ENCODE measurements at places on chromosomes 1 and 21.

- DNase-seq: no peak
These were observed 7.4 kb upstream of the HYI start for GRCh38 chr1:43460988-43461693.

- no peak for DNase-seq
These were observed 33.1 kb downstream of the CAPZB start for GRCh38 chr1:19452221-19452663.

- DNase-seq: no peak
These were observed 330.2 kb downstream of the USP25 start for GRCh38 chr21:16059981-16060380.

- no peak for DNase-seq
These were observed 100.1 kb upstream of the GADD45A start for GRCh38 chr1:67584938-67585337.

DNA sequence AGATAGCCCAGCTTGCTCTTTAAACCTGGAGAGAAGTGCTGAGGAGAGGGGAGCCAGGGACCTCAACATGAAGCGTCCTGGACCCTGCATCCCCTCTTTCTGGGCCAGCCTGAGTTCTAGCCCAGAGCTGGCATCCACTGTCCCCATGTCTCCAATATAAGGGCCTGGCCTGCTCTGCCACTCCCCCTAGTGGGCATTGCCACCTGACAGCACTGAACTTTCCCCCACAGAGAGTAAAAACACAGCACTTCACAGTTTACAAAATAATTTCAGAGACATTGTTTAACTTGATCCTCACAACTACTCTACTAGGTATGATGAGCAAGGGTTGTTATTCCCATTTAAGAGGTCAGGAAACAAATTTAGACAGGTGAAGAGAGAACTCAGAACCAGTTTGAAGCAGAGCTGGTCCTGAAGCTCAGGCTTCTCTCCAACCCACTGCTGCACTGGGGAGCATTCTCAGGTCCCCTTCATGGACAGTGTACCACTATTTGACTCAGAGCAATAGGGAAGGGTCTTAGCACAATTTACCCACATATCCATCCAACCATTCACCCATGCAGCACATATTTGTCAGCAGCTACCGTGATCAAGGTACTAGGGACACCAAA lies 151.2 kb downstream of the DMRTA2 start:
- DNase-seq: no peak

- no peak for DNase-seq
These were observed 4.9 kb upstream of the C1orf185 start for GRCh38 chr1:51097171-51097570.

All from NCI-H1930 (cell line).